Activated naive CD4-positive, alpha-beta T cell (primary cell): ENCODE measurements at places on chromosomes 3 and 15.

GRCh38 chr3:127789990-127790881, 32.1 kb downstream of the MGLL start:
- DNase-seq = no peak

GRCh38 chr15:46309914-46310313, 675.1 kb downstream of the SQOR start:
- no peak for DNase-seq

DNA sequence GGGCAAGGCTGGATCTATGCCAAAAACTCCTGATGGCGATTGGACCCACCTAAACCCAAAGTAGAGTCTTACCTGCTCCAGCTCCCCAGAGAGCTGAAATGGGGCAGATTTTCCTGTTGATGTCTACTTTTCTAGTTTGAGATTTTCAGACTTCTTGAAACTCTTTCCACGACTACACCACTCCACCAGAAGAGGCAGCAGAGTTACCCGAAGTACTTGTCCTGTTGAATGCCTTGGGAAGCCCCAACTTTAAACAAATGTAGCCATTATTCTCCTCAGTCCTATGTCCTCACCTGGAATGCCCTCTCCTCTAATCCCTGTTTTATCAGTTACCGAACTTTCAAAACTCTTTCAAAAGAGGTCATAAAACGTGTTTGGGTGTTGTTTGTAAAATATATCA, 843.8 kb downstream of the VGLL3 start:
- DNase-seq = no peak

GRCh38 chr3:171132873-171133272, 106.4 kb upstream of the SLC2A2 start:
- no peak for DNase-seq

GRCh38 chr15:21261965-21262850, 178.1 kb downstream of the POTEB3 start:
- no peak for DNase-seq

- DNase-seq = no peak
These were observed 110.2 kb downstream of the PLCL2 start for GRCh38 chr3:16994854-16995525.

DNA sequence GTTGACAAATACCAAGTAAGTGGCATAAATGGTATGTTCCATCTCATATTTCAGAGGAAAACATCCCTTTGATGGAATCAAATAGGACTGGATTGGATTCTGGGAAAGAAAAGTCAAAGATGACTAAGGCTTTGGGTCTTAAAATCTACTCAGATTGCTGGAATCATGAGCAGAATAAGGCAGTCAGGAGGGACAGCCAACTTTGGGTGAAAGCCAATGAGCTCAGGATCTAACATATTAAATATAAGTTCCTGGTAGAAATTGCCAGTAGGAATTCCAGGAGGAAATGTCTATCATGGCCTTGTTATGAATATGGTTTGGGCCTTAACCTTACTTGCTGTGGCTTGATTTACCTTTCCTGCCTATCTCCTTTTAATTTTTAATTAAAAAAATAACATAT, 55.3 kb downstream of the ISL2 start:
- no peak for DNase-seq

- no peak for DNase-seq
These were observed 182.2 kb downstream of the GABRB3 start for GRCh38 chr15:26590676-26591075.

DNA sequence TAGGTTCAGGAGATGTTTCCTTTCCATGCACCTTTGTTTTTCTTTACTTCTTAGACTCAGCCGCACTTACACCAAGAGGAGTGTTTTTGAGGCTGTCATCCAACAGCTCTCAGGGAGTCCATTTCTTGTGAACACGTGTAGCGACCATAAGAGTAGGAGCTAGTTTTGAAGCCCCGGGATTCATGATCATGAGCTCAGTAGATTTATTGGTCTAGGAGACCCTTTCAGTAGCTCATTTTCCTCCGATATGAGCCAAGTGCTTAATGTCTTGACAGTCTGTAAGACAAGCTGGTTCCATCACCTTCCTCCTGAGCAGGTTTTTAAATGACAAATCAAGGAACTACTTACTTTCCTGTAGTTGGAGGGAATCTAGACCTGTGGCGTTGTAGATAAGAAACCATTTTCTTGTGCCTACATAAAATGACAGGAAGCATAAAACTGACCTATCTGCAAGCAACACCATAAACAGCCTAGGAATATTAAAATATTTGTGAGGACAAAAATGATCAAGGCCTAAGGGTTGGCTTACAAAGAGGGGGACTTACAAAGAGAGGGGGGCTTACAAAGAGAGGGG, 172.6 kb upstream of the BHLHE40 start:
- DNase-seq = no peak

DNA sequence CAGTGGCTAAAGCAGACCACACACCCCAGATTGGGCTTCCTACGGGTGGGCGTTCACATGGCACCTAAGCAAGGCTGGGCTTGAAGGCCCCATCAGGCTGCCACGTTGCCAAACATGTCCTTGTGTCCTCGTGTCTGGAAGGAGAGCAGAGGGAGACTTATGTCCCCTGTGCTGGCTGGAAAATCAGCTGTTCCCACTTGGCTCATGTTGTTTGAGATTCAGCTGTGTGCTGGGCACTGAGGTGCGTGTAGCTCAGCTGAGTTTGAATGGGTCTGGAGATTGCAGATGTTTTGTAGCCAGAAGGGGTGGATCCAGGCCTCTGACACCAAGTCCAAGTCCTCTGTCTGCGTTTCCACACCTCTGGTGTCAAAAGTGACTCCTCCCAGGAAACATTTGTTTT, 34.6 kb downstream of the RLBP1 start:
- DNase-seq = no peak

- DNase-seq = no peak
These were observed 401.9 kb upstream of the IL12A start for GRCh38 chr3:159586571-159587202.

DNA sequence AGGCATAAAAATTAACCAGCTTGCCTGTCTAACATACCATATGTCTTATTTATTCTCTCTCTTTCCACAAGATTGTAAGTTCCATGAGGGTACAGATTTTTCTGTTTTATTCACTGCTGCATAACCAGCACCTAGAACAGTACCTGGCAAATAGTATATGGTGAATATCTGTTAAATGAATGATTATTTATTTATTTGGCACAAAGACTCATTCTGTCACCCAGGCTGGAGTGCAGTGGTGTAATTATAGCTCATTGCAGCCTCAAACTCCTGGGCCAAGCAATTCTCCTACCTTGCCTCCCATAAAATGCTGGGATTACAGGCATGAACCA, 24.9 kb downstream of the DENND4A start:
- no peak for DNase-seq

- no peak for DNase-seq
These were observed 604.3 kb upstream of the CFAP20DC start for GRCh38 chr3:59654123-59654479.

GRCh38 chr15:80878242-80878866, 99.2 kb downstream of the CEMIP start:
- no peak for DNase-seq

DNA sequence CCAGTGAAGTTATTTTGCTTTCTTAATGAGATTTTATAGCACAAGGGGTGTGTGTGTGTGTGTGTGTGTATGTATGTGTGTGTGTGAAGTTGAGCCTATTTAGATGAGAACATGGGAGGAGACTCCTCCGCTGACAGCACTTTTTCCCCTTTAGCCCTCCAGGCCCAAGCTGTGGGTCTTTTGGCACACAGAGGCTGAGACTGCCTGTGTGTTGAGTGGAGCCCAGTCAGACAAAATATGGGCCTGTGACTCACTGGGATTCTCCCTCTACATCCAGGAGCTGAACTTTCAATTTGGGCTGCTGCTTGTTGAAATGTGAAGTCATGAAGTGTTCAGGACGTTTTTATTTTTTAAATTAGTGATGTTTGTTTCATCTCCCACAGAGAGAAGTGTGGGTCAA, 108.0 kb downstream of the MFSD1 start:
- DNase-seq = no peak

- DNase-seq = peak; percentile 19
These were observed 27.0 kb upstream of the POLG start for GRCh38 chr15:89361451-89362202.

GRCh38 chr3:113867506-113867905, 28.9 kb downstream of the GRAMD1C start:
- no peak for DNase-seq

- no peak for DNase-seq
These were observed 74.6 kb upstream of the ARL6 start for GRCh38 chr3:97689962-97690361.

- no peak for DNase-seq
These were observed 18.8 kb downstream of the ATG7 start for GRCh38 chr3:11290743-11291680.

GRCh38 chr3:172846103-172846561, 95.6 kb downstream of the ECT2 start:
- DNase-seq = no peak

DNA sequence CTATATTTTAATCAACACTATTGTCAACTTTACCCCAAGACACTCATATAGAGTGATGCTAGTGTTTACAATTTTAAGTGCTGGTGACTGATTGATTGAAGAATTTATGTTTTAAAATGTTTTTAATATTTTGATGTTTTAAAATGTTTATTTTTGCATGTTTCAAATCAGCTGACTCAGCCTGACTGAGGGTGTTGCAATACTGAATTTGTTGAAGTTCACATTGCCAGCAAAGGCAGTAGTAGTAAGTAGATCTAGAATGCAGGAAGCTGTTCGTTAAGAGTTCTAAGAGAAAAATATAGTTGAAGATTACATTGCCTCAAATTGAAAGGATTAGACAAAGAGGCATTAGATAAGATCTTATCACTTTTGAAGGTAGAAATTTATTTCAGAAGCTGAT, 977.6 kb downstream of the IGSF11 start:
- no peak for DNase-seq

DNA sequence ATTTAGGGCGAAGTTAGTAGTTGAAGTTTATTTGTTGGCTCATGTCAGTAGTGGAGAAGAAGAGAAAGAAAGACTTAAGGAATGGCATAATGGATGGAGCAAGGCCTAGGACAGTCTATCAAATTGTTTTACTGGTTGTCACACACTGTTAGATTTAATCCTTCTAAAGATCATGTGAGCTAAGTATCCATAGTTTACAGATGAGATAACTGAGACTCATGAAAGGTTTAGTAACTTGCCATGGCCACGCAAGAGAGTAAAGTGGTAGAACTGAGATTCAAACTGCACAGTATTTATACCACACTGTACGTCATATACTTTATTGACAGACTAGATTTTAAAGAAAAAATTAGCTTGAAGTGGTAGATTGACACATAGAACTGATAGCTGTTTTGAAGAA, 11.4 kb downstream of the SPRED1 start:
- no peak for DNase-seq

DNA sequence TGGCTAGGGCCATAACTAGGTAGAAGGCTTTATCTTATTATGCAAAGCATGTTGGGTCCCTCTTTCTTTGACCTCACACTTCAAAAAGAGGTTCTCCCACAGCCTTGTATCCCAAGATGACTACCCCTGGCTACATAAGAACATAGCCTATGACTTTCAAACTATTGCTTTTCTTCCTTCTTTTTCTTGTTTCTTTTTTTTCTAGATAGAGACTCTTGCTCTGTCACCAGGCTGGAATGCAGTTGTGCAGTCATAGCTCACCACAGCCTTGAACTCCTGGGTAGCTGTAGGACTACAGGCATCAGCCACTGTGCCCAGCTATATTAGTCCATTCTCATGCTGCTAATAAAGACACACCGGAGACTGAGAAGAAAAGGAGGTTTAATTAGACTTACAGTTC, 47.2 kb downstream of the DIPK2A start:
- DNase-seq = no peak
